ENCODE measurements at places on chromosomes 2 and 18. TPM values are rescaled to one million over a fixed set of nuclear protein-coding genes. Genes with fewer than 3 reads are reported as not detected.

CCDC68 gene
- total RNA-seq, result 5.3 TPM

FTCDNL1 gene
- total RNA-seq, result 2.6 TPM

FMNL2 gene
- 13.5 TPM for total RNA-seq

CPS1 gene
- total RNA-seq, result 4.9 TPM

C2orf92 gene
- total RNA-seq, result 47.1 TPM

IMPA2 gene
- 446 TPM for total RNA-seq

HOXD11 gene
- total RNA-seq, result not detected

All from body of pancreas (tissue), 4 donors.